ENCODE measurements at places on chromosomes 2 and 18.

GRCh38 chr2:234747032-234747431, 204.8 kb upstream of the SH3BP4 start:
- DNase-seq, result no peak

GRCh38 chr18:44812426-44812825, 131.7 kb downstream of the SETBP1 start:
- no peak for DNase-seq

DNA sequence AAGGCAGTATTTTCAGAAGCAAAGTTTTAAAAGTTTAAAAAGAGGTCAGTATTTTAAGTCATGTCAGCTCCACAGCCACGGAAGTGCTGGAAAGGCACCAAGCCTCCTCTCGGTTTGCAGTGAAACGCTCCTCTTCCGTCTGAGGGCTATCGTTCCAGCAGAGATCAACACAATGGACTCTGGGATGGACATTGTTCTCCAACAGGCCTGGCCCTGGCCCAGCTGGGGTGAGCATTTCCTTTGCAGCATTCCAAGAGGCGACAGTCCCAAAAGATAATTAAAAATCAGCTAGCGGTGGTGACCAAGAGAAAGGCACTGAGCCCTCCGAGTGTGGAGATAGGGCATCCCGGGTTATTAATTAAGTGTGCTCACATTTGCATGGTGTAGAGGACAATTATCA, 95.9 kb upstream of the LCLAT1 start:
- DNase-seq, result no peak

DNA sequence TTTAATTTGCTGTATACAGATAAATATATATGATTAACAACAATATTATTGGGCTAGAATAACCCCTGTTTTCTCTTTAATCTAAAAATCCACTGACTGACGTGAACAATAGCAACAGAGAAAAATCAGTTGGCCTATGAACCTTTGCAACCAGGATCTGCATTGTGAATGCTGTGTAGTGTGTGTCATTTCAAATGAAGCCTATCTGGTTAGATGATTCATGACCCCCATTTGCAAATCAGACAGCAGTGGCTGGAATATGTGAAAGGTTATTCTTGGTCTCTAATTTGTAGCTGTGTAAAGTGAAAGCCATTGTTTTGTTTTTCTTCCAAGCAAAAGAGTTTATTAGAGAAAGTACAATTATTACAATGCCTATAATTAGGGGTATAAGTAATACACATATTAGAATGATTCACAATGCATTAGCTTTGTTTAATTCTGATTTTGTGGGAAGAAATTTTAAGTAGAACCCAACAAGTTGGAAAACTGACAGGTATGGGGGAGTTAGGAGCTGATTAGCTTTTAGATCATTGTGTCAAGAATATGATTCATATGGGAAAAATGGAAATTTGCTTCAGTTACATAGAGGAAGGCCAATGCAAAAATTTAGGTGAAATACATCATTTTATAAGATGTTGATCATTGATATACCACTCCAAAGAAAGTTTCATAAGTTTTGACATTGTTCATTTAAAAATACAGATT, 1362.2 kb upstream of the TMEFF2 start:
- DNase-seq, result no peak

GRCh38 chr18:3126457-3127097, 93.2 kb downstream of the MYOM1 start:
- DNase-seq, result no peak

GRCh38 chr18:42112657-42113420, 157.8 kb downstream of the PIK3C3 start:
- DNase-seq, result no peak

GRCh38 chr2:134212746-134213145, 41.1 kb upstream of the MGAT5 start:
- no peak for DNase-seq

GRCh38 chr2:135951041-135951583, 34.3 kb downstream of the DARS1 start:
- DNase-seq, result no peak

GRCh38 chr2:114762986-114763385, 320.5 kb downstream of the DPP10 start:
- no peak for DNase-seq

DNA sequence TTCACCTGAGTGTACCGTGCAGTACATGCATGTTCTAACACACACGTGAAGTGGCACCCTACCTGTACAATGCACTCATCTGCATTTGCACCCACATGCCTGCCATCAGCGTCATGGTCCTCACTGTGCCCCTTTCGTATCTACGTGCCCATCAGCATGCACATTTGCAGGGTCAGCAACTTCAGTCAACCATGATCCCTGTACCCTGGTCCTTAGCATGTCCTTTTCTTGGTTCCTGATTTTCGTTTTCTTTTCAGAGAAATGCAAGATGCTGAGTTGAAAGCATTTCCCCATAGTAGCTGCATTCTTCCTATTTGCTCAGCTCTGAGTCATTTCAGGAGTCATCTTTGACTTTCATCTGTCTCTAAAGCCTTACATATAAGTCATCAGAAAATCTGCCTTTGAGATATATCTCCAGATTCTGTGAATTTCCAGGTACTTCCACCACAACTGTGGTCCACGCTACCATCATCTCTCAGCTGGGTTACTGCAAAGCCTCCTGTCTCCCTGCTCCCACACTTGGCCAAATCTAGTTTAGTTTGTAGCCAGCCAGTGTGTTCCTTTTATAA, 14.7 kb upstream of the PUM2 start:
- no peak for DNase-seq

DNA sequence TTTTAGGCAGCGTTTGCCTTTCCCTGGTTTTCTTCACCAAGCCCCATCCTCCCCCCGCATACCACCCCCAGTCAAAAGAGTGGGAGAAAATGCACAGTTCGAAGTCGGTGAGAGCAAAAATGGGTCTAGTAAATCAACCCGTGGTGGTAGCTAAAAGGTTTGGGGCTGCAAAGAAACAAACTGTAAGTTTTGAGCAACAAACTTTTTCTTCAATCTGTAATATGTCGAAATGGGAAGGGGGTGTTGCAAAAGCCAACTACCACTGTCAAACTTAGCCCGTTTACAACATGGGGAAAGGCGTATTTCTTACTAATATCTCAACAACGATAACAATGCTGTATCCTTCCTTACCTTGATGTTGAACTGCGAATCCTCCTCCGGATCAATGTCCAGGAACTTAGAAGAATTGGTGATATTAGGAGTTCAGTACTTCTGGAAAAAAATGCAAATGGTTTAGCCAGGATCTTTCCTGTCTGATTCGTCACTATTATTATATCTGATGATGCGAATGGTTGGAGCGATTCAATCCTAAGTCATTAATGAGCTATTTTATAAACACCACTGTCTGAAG, 2.4 kb upstream of the SATB2 start:
- no peak for DNase-seq

DNA sequence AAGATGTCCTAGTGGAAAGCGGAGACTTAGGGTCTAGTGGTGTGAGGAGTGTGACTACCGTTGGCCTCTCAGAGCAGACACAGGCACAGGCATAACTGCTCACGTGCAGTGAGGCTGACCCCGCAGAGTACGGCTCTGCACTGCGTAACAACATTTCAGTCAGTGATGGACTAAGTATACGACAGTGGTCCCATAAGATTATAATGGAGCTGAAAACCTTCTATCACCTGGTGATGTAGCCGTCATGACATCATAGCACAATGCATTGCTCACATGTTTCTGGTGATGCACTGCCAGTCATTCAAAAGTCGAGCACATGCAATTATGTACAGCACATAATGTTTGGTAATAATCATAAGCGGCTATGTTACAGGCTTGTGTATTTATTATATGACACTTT, 179.6 kb downstream of the VAPA start:
- DNase-seq, result no peak

GRCh38 chr2:143229411-143229810, 100.2 kb downstream of the ARHGAP15 start:
- DNase-seq, result no peak

DNA sequence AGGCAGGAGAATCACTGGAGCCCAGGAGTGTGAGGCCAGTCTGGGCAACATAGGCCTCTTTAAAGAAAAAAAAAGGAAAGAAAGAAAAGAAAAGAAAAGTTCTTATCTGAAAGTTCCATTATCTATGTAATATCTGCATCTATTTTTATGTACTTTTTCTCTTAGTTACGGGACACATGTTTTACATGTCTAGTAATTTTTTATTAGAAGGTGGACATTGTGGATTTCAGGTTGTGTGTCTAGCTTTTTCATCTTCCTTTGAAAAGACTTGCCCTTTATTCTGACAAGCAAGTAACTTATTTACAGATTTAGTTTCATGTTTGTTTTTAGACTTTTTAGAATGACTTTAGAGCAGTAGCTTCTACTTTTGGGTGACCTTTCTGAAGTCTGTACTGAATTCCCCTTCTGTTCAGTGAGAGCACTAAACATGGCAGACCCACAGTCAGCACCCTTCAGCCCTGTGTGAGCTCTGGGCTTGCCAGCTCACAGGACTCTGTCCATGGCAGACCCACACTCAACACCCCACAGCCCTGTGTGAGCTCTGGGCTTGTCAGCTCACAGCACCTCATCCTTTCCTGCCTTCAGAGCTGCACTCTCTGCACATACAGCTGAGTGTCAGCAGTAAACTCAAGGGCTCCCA, 17.5 kb downstream of the TRAPPC12 start:
- DNase-seq, result no peak

DNA sequence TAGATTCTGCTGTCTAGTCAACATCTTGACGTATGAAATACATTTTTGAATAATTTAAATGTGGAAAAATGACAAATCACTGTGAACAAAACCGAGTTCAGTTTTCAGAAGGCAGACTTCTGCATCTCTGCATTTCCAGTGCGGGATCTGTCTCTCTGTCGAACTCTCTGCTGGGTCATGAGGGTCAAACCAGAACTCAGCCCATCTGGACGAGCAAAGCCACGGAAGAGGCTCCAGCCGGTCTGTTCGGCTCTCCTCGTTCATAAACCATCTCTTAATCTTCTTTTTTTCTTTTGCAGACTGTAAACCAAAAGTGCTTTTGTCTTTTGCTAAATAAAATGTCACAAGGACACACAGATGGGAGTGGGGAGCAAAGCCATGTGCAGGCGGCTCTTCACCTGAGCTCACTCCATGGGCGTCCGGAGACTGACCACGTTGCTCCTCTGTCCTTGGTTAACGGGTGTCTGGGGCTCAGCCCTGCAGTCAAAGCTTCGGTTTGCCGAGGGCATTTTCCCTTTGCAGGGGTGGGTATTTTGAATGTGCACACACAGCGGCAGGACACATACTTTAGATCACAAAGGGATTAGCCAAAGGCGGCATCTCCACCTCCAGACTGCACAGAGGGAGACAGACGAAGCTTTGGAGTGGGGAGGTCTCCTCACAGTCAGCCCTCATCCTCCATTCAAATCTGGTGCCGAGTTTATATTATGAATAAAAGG, 737.9 kb upstream of the SALL3 start:
- no peak for DNase-seq

GRCh38 chr2:226580403-226580802, 219.2 kb downstream of the IRS1 start:
- DNase-seq, result no peak

DNA sequence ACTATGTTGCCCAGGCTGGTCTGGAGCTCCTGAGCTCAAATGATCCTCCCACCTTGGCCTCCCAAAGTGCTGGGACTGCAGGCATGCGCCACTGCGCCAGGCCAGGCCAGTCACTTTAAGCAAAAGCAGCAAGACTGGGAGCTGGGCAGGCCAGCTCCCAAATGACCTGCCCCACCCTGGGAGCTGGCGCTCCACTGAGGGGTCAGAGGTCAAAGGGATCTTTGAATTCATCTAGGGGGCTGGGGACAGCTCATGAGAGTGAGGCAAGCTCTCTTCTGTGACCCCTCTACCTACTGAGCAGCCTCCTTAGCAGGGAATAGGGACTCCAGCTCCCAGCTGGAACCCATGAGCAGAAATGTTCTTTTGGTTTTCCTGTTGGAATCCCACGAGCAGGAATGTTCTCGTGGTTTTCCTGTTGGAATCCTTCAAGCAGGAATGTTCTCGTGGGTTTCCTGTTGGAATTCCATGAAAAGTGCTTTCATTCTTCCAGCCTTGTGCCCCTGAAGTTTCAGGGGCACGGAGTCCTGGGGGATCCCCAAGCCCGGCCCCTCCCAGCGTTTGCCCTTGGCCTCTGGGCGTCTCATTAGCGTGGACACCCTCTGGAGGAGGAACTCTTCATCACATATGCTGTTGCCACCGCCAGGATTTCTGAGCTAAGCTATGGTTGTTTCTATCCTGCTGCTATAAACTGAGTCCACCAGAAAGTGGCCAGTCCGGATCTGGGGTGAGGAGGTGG, 162.0 kb upstream of the HAAO start:
- DNase-seq, result no peak

GRCh38 chr2:213763963-213764362, 479.7 kb downstream of the SPAG16 start:
- DNase-seq, result no peak

GRCh38 chr18:25346561-25346960, 5.4 kb downstream of the ZNF521 start:
- DNase-seq, result no peak

Data from activated CD4-positive, alpha-beta T cell treated with anti-CD3 and anti-CD28 coated beads, Interleukin-2, amount 50 U/mL, for 24 hours (primary cell).